ENCODE measurements at places on chromosomes 7 and 10.

- DNase-seq = no peak
These were observed 4.8 kb downstream of the DOCK4 start for GRCh38 chr7:112201411-112201810.

DNA sequence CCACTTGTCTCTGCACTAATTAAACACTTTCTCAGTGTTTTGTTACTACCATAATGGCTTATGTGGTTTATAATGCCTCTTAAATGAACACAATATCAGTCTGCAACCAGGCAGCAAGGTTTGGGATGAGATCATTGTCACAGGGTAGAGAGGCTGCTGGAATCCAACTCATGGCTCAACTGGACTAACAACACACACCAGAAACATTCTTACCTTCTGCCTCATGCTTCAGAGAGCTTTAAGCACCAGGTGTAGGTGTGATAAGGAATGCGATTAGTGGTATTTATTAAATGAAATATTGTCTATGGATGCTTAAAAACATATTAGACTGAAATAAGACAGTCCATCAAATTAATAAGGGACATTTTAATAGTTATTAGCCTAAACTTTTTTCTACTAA is 25.4 kb downstream of the PTF1A start:
- no peak for DNase-seq

DNA sequence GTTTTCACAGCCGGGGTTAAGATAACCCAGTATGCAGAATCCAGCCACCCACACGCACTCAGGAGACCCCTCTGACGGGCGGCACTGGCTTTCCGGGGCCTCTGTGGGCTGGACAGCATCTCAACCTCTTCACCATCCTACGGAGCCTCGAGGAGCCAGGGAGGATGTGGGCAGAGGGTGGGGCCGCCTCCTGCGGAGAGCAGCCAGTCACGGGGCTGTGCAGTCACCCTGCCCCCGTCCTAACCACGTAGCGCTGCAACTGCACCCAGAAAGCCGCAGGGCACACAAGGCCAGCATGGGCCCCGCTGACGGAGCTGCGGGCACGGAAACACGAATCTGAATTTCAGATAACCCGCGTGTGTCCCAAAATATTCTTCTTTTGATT is 270.3 kb downstream of the ELFN1 start:
- DNase-seq = peak; percentile 65

- no peak for DNase-seq
These were observed 97.5 kb downstream of the FAM53B start for GRCh38 chr10:124646483-124647352.

DNA sequence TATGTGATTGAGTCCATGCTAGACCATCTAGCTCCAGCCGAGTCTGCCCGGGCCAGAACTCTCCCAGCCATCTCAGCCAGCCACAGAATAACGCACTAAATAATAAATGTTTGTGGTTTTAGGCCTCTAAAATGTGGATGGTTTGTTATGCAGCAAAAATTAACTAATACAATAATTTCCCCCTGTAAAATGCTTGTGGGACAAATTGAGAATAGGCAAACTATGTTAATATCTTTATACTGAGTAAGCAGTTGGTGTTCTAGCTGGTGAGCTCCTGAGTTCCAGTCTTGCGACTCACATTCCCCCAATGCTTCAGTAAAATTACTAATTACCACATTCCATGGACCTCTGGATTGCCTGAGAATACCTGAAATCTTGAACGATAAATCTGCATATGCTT is 316.8 kb upstream of the NFE2L3 start:
- no peak for DNase-seq

DNA sequence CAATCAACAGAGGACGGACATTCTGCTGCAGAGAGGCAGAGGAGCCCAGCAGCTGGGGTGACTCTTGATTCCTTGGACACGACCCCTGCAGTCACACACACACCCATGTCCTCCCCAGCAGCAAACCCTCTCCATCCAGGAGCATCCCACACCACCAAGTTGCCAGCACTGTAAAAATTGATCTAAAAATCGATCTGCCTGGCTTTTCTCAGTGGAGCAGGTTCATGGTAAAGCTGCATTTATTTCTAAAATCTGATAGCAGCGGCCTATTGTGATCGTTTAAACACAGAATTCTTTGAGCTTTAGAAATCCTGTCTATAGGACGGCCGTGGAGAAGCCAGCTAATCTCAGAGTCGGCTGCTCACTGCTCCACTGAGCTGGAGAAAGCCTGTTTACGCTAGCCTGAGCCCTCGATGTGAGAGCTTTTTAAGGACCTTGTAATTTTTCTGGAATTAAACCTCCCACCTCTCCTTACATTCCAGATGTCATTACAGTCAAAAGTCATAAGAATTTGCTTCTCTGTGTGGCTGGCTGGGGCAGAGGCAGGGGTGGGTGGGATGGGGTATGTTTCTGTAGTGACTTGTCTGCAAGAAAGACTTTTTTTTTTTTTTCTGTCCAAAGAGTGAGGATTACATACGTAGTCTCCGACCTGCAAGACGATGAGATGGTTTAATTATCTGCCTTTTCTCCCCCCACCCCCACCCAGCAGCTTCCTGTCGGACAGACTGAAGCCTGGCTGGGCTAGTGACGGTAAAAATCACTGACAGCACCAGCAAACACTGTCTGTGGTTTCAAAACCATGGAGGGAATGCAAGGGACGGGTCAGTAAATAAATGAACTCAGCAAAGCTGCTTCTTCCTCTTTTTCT is 31.6 kb downstream of the TRIM8 start:
- peak; percentile 68 for DNase-seq

DNA sequence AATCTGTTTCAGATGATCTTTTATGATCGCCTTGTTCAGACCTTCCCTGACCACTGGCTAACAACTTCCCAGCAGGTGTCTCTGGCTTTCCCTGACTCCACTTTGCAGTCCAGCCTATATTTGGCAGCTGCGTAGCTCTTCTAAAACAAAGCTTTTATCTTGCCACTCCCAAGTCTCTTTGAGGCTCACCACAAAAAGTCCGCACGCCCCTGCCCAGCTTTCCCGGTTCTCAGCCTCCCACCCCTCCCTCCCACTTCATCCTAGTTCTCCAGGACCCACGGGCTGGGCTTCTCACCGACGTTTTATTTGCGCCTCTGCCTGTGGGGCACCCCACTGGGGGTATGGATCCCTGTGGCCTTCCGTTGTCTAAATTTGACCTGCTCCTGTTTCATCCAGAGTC is 58.9 kb upstream of the USP6NL start:
- DNase-seq = no peak

- DNase-seq = no peak
These were observed 288.2 kb upstream of the MAGI2 start for GRCh38 chr7:79741684-79742083.

DNA sequence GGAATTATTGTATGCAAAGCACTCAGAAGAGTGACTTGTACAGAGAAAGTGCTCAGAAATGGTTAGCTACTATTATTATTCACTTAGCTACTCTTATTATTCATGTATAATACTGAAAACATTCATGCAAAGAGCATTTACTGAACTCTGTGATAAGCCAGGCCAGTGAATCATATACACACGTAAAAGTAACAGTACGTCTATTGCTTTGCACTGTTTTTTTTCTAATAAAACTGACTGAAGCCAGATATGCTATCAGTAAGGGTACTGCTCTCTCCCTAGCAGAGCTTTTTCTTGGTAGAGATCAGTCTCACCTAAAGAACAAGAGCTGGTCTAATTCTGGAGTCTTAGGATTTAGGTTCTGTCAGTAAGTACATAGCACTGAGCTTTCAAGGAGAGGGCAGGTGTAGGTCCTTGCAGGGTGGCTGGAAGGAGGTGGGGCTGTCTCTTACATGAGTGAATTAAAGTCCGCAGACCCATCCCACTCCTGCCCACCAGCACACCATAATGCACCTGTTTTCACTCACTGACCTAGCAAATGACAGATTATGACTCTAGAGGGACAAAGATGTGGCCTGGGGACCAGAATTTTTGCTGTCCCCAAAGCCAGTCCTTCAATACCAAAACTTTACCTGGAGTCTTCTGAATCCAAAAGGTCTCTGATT is 145.9 kb downstream of the ARID5B start:
- DNase-seq = no peak

GRCh38 chr10:104151737-104152136 is 29.8 kb downstream of the SFR1 start:
- no peak for DNase-seq

DNA sequence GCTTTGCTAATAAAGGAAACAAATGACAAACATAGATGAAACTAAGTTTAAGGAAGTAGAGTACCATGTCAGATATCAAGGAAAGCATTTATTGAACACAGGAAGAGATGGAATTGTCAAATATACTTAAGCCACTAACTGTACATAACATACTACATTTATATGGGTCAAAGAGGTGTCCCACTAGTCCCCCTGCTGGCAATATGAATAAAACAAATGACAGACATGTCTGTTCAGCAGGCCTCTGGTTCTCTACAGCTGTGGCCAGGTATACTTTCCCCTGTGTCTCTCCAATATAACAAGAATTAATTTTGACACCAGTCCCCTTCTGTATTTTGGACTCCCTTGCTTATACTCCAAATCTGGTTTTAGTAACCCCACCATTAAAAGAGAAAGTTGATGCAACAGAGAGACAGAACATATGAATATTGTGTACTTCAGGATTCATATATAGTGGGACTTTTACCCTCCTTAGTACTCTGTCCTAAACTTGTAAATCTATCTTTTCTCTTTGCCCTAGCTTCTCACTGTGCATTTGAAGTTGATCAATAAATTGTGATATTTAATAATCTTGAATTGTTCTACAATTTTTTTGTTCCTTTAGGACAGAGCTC is 42.9 kb downstream of the CD36 start:
- no peak for DNase-seq

- no peak for DNase-seq
These were observed 140.2 kb upstream of the CHST15 start for GRCh38 chr10:124233546-124234138.

GRCh38 chr7:126780993-126781392 is 471.7 kb downstream of the GRM8 start:
- DNase-seq = no peak

All from left hindlimb (tissue), 1 donor.